ENCODE measurements at places on chromosomes 13 and 19. TPM values are rescaled to one million over a fixed set of nuclear protein-coding genes. Genes with fewer than 3 reads are reported as not detected.

The PSG2 gene
- not detected for total RNA-seq

The ZNF723 gene
- not detected for total RNA-seq

The DNAAF3 gene
- not detected for total RNA-seq

The IGLON5 gene
- 0.08 TPM for total RNA-seq

The PABPC3 gene
- total RNA-seq, result 0.30 TPM

The TYROBP gene
- 25.8 TPM for total RNA-seq

DNA sequence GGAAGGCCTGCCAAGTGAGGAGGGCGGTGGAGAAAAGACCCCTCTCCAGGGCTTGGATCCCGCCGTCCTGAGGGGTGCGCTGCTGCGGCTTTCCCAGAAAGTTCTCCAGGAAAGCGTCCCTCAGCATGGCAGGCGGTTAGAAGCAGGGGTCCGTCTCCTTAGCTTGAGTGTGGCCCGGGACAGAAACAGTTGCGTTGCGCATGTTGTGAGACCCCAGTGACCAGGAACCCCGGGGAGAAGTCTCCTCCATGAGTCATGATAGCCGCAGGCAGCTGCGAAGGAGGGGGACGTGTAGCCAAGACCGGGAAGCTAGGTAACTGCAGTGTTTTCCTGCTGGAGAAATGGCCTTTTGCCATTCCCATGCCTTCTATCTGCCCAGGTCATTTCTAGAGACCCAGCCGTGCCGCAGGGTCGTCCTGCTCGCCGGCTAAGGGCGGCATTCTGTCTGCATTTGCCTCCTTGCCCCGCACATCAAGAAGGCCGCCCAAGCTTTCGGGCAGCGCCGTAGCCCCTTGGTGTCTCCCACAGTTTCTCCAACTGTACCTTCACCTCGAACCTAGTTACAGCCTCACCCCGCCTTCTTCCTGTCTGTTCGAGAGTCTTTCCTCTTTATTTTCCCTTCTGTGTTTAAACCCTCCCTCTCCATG lies 64.3 kb downstream of the TM9SF2 start:
- H3K27me3 ChIP-seq, result no peaks in the 10 kb centered on the region
- no peak overlapping the region for H3K4me3 ChIP-seq
- no peak overlapping the region for H3K27ac ChIP-seq
- no peak for DNase-seq

GRCh38 chr19:49441210-49441959 lies at the start of gene SLC17A7:
Gene SLC17A7, minus strand, starts transcription at chr19:49441527. Its CDS starts 148 bp downstream, at chr19:49441379.
- H3K36me3 ChIP-seq, result no peaks in the 10 kb centered on the region
- no peak for DNase-seq
- H3K4me3 ChIP-seq, result peak within 1 kb of the TSS; percentile 2
- H3K4me1 ChIP-seq, result no peaks in the 10 kb centered on the region

DNA sequence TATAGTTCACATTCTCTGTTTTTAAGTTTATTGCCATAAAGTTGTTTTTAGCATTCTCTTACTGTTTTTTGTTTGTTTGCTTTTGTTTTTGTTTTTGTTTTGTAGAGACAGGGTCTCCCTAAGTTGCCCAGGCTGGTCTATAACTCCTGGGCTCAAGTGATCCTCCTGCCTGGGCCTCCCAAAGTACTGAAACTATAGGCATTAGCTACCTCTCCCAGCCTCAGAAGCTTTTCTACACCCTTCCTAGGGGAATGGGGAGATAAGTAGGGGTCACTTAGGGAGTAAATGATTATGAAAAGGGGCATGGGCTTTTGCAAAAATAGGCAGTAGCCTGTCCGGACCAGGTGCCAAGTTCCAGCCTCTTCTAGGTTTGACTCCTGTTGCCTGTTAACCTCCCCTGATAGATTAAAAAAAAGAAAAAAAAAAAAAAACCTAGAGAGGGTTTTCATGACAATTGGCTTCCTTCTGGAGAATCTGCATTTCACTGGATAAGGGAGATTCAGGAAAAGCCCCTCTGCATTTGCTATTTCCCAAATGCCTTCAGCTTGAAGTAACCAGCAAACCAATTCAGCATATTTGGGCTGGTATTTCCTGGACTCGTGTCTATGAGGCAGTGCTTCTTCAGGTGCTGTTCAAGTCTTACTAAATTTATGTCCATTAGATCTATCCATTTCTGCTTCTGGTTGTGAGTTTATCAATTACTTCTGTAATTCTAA lies 216.8 kb downstream of the TM9SF2 start:
- no peaks in the 10 kb centered on the region for H3K36me3 ChIP-seq
- no peak overlapping the region for H3K4me3 ChIP-seq
- DNase-seq, result no peak
- H3K27me3 ChIP-seq, result no peaks in the 10 kb centered on the region

- DNase-seq, result no peak
- H3K27me3 ChIP-seq, result no peaks in the 10 kb centered on the region
Measured at GRCh38 chr13:30906411-30907051, 460 bp downstream of the MEDAG start.

DNA sequence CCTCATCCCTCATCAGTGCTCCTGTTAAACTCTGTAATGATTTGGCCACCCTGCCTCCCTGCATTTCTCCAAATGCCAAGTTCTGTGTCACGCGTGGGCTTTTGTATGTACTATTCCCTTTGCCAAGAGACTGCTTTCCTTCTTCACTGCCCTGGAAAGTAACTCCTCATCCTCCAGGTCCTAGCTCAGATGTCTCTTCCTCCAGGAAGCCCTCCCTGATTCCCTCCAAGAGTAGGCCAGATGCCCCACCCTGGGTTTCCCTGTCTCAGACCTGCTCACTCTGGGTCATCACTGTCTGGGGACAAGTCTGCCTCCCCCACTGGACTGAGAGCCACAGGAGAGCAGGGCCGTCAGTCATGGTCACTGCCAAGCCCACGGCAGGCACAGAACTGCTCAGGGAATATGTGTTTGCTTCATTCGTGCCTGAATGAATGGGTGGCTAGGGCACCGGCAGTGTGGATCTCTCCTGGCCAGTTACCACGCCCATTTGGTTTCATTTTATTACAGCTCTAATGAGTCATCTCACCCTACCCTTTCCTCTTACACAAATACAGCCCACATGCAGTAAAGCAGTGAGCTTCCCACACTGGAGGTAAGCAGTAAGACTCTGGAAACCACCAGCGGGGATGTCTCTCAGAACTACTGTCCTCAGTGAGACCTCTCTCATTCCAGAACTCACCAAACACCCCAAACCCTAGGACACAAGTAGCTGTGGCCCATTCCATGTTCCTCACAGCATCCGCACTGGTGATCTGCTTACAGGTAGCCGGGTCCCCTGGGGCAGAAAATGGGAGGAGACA lies 12.1 kb upstream of the GPR4 start:
- no peak for DNase-seq
- no peaks in the 10 kb centered on the region for H3K36me3 ChIP-seq
- peaks cover 5% of the 10 kb centered on the region for H3K4me1 ChIP-seq

GRCh38 chr13:113653264-113654174 lies 4.5 kb downstream of the ATP4B start:
- peaks cover 1% of the 10 kb centered on the region for H3K4me1 ChIP-seq
- no peaks in the 10 kb centered on the region for H3K27me3 ChIP-seq
- H3K4me3 ChIP-seq, result no peak overlapping the region
- H3K27ac ChIP-seq, result no peak overlapping the region

DNA sequence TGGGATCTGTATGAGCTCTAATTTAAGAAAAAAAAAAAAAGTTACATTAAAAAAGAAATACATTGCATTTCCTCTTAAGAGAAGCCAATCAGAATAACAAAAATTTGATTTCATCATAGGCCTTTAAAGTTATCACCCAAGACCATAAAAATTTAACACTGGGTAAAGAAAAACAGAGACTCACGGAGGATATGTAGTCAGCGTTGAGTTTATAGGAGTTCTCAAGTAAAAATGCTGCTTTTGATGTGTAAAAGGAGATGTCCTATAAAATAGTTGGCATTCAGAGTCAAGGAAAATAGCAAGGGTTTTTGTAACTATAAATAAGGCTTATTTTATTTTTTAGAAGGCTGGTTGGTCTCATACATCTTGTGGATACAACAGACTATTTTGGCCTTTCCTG lies 191.1 kb downstream of the EFNB2 start:
- H3K36me3 ChIP-seq, result no peaks in the 10 kb centered on the region
- H3K4me1 ChIP-seq, result no peaks in the 10 kb centered on the region
- no peak overlapping the region for H3K27ac ChIP-seq
- no peak for DNase-seq
- H3K27me3 ChIP-seq, result no peaks in the 10 kb centered on the region
- H3K4me3 ChIP-seq, result peak overlapping the region; percentile 20

DNA sequence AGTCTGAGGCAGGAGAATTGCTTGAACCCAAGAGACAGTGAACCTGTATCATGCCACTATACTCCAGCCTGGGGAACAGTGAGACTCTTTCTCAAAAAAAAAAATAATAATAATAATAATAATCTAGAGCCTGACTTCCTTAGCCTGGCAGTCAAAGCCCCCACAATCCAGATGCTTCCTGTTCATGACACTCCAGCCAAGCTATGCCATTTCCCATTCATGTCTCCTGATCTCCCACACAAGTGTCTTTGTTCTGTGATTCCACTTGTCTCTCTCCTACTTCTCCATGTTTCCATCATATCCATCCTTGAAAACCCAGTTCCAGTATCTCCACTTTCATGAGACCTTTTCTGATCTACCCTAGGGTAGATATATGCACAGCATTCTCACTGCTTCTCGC lies 150.7 kb downstream of the FOXO1 start:
- H3K36me3 ChIP-seq, result no peaks in the 10 kb centered on the region
- H3K4me3 ChIP-seq, result no peak overlapping the region
- H3K4me1 ChIP-seq, result peaks cover 2% of the 10 kb centered on the region
- no peaks in the 10 kb centered on the region for H3K27me3 ChIP-seq

DNA sequence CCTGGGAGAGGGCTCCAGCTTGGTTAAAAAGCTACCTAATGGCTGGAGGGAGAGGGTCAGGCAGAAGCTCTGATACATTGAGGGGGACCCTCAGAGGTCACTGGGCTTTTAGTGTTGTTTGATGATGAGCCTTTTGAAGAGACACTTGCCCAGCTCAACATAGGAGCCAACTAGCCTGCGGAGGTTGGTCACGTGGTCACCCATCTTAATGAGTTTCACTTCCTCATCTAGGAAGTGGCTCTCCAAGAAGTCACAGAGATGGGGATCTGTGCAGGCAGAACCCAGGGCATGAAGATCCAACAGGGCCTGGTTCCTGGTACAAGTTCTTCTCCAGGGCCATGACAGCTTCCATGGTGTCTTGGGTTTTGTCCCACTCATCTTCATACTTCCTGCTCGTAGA lies 33.4 kb downstream of the IPO5 start:
- no peaks in the 10 kb centered on the region for H3K4me1 ChIP-seq
- no peak overlapping the region for H3K4me3 ChIP-seq
- no peak for DNase-seq
- H3K36me3 ChIP-seq, result no peaks in the 10 kb centered on the region
- H3K27ac ChIP-seq, result no peak overlapping the region

- H3K27ac ChIP-seq, result no peak overlapping the region
- no peaks in the 10 kb centered on the region for H3K4me1 ChIP-seq
- H3K27me3 ChIP-seq, result no peaks in the 10 kb centered on the region
- H3K4me3 ChIP-seq, result no peak overlapping the region
- H3K36me3 ChIP-seq, result no peaks in the 10 kb centered on the region
Measured at GRCh38 chr13:114259974-114260373, 21.4 kb upstream of the UPF3A start.

DNA sequence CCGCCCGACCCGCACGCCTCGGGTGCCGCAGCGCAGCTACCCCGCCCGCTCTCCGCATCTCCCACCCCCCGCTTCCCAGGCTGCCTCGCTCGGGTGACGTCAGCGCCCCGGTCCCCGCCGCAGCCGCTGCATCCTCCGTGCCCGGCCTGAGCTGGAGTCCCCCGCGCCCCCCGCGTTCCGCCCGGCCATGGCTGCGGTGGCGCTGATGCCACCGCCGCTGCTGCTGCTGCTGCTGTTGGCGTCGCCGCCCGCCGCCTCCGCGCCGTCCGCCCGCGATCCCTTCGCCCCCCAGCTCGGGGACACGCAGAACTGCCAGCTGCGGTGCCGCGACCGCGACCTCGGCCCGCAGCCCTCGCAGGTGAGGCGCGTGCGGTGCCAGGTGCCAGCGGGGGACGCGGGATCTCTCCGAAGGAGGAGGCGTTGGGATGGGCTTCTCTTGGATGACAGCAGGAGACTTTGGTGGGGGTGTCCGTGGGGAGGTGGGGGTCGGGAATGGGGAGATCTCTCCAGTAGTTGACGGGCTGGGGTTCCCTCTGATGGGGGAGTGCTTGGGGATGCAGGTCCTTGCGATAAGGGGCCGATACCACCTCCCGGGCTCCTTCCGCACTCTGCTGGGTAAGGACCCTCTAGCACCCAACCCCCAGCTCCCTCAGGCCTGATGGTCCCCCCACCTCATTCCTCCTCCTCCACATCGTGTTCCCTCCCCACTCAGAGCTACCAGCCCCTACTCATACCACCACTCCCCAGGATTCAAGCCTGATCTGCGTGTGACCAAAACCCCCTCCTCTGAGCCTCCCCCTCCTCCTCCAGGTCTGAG lies at the start of gene TMEM59L:
Gene TMEM59L (plus strand): TSS at position 99 of the 817 bp plus-strand sequence. CDS start 89 bp downstream, at position 188.
- no peak within 1 kb of the TSS for H3K27ac ChIP-seq
- peak within 1 kb of the TSS; percentile 12 for H3K4me3 ChIP-seq
- peak; percentile 44 for DNase-seq

DNA sequence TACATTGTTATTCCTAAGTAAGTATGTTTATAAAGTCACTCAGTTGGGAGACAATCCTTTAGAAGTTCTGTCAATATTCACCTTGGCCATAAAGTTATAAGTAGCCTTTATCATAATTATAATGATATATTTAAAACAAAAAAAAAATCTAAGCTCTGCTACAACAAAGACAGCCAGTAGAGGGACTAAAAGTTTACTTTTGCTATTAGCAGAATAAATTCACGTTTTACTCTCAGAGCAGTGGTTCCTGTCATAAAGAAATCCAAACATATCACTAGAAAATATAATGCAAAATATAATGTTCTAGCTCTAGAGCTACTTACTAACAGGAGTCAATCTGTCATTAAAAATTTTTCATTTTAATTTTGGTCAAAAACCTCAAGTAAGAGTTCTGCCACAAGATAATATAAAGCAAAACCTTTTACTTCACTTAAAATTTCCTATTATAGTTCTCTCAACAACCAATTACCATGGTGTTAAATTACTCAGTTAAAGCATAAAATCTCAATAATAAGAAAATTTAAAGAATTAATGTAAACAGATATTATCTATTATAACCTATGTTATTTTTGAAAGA lies 17.7 kb downstream of the INTS6 start:
- H3K4me1 ChIP-seq, result no peaks in the 10 kb centered on the region
- H3K27ac ChIP-seq, result no peak overlapping the region
- H3K36me3 ChIP-seq, result no peaks in the 10 kb centered on the region
- H3K4me3 ChIP-seq, result no peak overlapping the region

Measured in ovary (tissue), 10 donors.